ENCODE measurements at places on chromosomes 2 and 18. TPM values are rescaled to one million over a fixed set of nuclear protein-coding genes. Genes with fewer than 3 reads are reported as not detected.

DLGAP1 gene
- total RNA-seq, result 2.4 TPM

RNU2-63P gene
- not detected for total RNA-seq

BCS1L gene
- total RNA-seq, result 41.6 TPM

ZFP36L2 gene
- total RNA-seq, result 12.6 TPM

IL37 gene
- total RNA-seq, result not detected

ABCB11 gene
- not detected for total RNA-seq

GLI2 gene
- total RNA-seq, result 2.9 TPM

TCF23 gene
- total RNA-seq, result not detected

AGXT gene
- not detected for total RNA-seq

DAPL1 gene
- not detected for total RNA-seq

CDH20 gene
- not detected for total RNA-seq

E2F6 gene
- total RNA-seq, result 9.2 TPM

RAX gene
- not detected for total RNA-seq

ZEB2 gene
- total RNA-seq, result 90.4 TPM

CROCC2 gene
- under 0.01 TPM for total RNA-seq

NEB gene
- total RNA-seq, result 0.53 TPM

CNDP1 gene
- total RNA-seq, result not detected

PLCD4 gene
- 4.0 TPM for total RNA-seq

ELP2 gene
- 152 TPM for total RNA-seq

UGT1A9 gene
- total RNA-seq, result not detected

FAP gene
- 91.9 TPM for total RNA-seq

ONECUT2 gene
- under 0.01 TPM for total RNA-seq

PPP1R1C gene
- 0.56 TPM for total RNA-seq

PKDCC gene
- 35.9 TPM for total RNA-seq

HOXD3 gene
- not detected for total RNA-seq

RGPD4 gene
- total RNA-seq, result under 0.01 TPM

SLC40A1 gene
- total RNA-seq, result 22.6 TPM

GCG gene
- total RNA-seq, result not detected

ANKRD30BL gene
- total RNA-seq, result not detected

EDAR gene
- not detected for total RNA-seq

KHK gene
- 0.81 TPM for total RNA-seq

SMYD5 gene
- 16.1 TPM for total RNA-seq

ACTR2 gene
- 102 TPM for total RNA-seq

CFAP221 gene
- total RNA-seq, result 0.37 TPM

MC2R gene
- not detected for total RNA-seq

IL1R2 gene
- total RNA-seq, result 0.66 TPM

ASTL gene
- total RNA-seq, result not detected

LPIN2 gene
- 26.3 TPM for total RNA-seq

C2orf74 gene
- total RNA-seq, result 29.7 TPM

LBX2 gene
- total RNA-seq, result 1.6 TPM

ASB18 gene
- total RNA-seq, result not detected

GREB1L gene
- 1.2 TPM for total RNA-seq

TMEM37 gene
- 0.13 TPM for total RNA-seq

CABLES1 gene
- total RNA-seq, result 19.0 TPM

DUSP2 gene
- total RNA-seq, result 0.66 TPM
